ENCODE measurements at places on chromosomes 11 and 22. TPM values are rescaled to one million over a fixed set of nuclear protein-coding genes. Genes with fewer than 3 reads are reported as not detected.

The AGBL2 gene
- total RNA-seq, result 2.0 TPM

The CARD18 gene
- total RNA-seq, result not detected

The SLC15A3 gene
- 3.3 TPM for total RNA-seq

The GSTT2B gene
- total RNA-seq, result 1.3 TPM

The KCNC1 gene
- 0.20 TPM for total RNA-seq

The PGA4 gene
- 2.0 TPM for total RNA-seq

The KRTAP5-1 gene
- not detected for total RNA-seq

The IL17REL gene
- total RNA-seq, result not detected

The TMEM132A gene
- total RNA-seq, result 44.3 TPM

The PRR33 gene
- not detected for total RNA-seq

DNA sequence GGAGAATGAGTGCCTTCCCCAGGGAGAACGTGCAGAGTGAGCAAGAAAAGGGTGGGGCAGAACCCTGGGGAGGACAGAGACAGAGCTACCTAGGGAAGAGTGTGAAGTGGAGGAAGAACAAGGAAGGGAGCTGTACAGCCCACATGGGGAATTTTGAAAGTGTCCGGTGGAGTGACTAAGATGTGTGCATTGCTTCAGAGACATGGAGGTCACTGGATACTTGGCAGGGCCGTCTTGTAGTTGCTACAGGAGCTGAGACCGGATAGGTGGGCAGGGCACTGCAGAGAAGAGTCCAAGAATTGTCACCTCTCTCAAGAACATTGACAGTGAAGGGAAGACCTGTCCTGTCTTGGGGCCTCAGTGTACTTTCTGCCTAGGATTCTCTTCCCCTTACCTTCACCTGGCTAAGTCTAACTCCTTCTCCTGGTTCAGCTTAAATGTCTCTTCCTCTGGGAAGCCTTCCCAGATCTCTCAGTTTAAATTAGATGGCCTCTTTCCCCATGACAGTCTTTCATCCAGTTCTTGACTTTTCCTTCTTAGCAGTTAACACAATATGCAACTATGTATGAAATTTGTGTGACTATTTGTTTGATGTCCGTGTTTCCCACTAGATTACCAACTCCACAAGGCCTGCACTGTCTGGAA is 9.2 kb upstream of the P2RY6 start:
- H3K4me3 ChIP-seq, result no peak overlapping the region
- peaks cover 19% of the 10 kb centered on the region for H3K27me3 ChIP-seq
- H3K27ac ChIP-seq, result no peak overlapping the region
- no peak for DNase-seq
- peaks cover 3% of the 10 kb centered on the region for H3K4me1 ChIP-seq

- no peak overlapping the region for H3K4me3 ChIP-seq
- H3K27me3 ChIP-seq, result no peaks in the 10 kb centered on the region
- peaks cover 12% of the 10 kb centered on the region for H3K4me1 ChIP-seq
- DNase-seq, result peak; percentile 65
- no peaks in the 10 kb centered on the region for H3K36me3 ChIP-seq
Measured at GRCh38 chr11:76588455-76589325, 81.9 kb downstream of the LRRC32 start.

DNA sequence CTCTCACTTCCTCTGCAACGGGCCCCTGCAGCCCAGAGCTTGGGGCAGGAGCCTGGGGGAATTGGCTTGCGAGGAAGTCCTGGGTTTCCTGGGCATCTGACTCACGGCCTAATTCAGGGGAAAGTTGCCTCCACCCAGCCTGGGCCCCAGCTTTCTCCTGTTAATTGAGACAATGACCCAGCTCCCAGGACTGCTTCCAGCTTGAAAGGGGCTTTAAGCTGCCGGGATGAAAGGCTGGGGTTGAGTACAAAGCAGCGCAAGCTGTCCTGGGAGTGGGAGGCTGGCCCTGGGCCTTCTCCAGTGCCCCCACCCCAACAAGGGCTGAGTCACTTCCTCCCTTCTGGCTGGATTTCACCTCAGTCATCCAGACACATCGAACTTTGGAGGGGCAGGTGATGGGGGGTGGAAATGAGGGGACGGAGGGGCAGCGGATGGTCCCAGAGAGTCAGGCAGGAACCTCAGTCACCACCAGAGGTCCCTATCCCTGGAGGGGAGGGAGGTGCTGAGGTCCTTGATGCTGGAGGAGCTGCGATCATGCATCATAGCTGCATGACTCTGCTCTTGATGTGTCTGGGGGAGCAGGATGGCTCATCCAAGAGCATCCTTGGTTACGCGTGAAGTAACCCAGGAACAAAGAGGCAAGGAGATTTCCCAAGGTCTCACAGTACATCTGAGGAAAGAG is 30.1 kb upstream of the OAF start:
- no peaks in the 10 kb centered on the region for H3K27me3 ChIP-seq
- no peak overlapping the region for H3K4me3 ChIP-seq
- peak; percentile 19 for DNase-seq
- H3K4me1 ChIP-seq, result peaks cover 42% of the 10 kb centered on the region
- H3K27ac ChIP-seq, result no peak overlapping the region
- H3K36me3 ChIP-seq, result no peaks in the 10 kb centered on the region

DNA sequence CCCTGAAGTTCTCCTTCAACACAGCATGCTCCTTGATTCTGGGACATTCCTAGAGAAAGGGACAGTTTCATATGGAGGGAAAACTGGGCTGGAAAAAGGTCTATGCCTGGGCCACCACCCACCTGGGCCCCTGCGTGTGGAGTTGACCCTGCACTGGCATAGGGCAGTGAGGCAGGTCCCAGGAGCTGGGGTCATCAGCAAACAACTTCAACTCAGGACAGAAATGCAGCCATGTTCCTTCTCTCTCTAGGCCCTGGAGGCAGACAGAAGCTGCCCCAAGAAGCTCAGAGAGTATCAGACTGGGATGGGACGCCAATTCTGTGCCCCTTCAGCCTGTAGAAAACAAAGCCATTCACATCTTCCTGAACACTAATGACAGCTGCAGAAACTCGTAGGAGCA is 34.9 kb downstream of the RTL6 start:
- no peak overlapping the region for H3K27ac ChIP-seq
- H3K4me1 ChIP-seq, result no peaks in the 10 kb centered on the region
- H3K4me3 ChIP-seq, result no peak overlapping the region
- no peak for DNase-seq

DNA sequence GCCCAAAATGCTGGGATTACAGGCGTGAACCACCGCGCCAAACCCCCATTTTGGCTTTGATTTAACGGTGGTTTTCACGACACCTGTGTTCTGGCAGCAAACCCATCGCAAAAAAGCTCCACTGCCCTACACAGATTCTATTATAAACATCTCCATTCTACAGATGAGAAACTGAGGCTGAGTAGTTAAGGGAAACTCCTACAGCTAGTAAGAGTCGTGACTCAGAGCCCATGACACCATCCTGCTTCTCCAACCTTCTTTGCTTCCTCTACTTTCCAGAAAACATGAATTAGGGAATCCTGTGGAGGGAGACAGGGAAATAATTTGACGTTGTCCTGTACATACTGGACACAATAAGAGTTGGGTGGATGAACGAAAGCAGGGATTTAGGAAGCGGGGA is 429 bp upstream of the SNX15 start:
- H3K27me3 ChIP-seq, result no peaks in the 10 kb centered on the region
- no peaks in the 10 kb centered on the region for H3K36me3 ChIP-seq
- peak overlapping the region; percentile 26 for H3K27ac ChIP-seq
- no peak for DNase-seq
- H3K4me3 ChIP-seq, result peak overlapping the region; percentile 17

DNA sequence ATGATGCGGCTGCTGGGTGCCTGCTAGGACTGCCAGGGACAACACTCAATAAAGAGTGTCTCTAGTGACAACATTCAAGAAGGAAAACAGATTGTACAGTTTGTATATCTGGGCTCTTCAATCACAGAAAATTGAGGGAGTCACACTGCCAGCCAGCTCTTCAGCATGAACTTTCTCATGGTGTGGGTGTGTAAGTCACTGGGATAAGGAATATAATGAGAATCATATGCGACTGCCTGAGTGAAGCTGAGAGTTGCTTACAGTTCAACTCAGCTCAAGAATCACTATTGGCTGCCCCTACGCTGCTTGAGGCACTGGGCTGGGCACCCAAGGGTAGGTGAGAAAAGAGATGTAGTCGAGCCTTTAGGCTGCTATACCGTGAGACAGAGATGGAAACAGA is 328.1 kb upstream of the PITPNB start:
- H3K4me3 ChIP-seq, result no peak overlapping the region
- no peak for DNase-seq
- H3K4me1 ChIP-seq, result peaks cover 53% of the 10 kb centered on the region
- H3K27ac ChIP-seq, result no peak overlapping the region
- H3K27me3 ChIP-seq, result no peaks in the 10 kb centered on the region

DNA sequence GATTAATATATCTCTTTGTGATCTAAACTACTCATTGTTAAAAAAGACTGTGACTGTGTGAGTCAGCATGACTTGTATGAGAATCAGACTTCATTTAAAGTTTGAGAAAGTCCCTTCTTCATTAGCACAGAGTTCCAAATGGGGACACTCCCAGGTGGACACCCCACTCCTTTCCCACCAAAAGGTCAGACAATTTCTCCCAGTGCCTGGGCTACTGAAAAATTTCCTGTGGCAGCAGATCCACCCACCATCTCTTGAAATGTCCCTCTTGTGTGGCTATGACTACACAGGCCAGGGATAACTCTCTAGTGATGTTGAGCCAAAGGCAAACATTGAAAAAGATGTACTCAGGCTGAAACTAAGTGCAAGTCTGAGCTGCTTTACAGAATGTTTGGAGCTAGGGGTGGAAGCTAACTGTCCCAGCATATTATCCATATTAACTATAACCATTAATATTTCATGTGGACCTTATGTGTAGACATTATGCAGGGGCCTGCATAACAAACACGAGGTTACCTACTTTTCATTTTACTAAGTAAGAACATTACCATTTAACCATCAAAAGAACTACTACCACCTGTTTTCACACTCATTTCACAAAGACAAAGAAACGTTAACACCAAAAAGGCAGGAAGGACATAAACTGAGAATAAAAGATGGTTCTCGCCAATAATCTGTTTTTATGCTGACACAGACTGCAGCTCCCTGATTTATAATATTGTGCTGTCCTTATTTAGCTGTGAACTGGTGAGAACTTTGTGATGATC is 44.8 kb downstream of the MMP20 start:
- no peak overlapping the region for H3K27ac ChIP-seq
- H3K27me3 ChIP-seq, result no peaks in the 10 kb centered on the region
- H3K4me1 ChIP-seq, result no peaks in the 10 kb centered on the region
- H3K36me3 ChIP-seq, result no peaks in the 10 kb centered on the region

DNA sequence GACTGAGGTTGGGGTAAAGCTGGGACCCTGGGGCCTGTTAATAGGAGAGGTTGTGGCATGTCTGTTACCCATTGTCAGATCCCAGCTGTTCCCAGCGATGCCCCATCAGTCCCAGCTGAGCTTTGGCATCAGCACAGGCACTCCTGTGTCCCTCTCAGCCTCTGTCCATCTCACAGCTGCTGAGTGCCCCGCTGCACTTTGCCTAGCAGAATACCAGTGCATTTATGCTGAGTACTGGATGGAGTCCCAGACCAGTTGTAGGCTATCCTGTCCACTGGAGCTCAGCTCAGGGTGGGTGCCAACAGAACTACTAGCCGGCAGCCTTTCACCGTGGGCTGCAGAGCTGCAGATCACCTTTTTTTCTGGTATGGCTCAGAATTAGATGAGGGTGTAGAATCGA is 9.9 kb downstream of the FXYD6 start:
- H3K4me1 ChIP-seq, result peaks cover 24% of the 10 kb centered on the region
- no peak overlapping the region for H3K27ac ChIP-seq
- no peaks in the 10 kb centered on the region for H3K36me3 ChIP-seq
- no peak overlapping the region for H3K4me3 ChIP-seq
- no peak for DNase-seq
- no peaks in the 10 kb centered on the region for H3K27me3 ChIP-seq

DNA sequence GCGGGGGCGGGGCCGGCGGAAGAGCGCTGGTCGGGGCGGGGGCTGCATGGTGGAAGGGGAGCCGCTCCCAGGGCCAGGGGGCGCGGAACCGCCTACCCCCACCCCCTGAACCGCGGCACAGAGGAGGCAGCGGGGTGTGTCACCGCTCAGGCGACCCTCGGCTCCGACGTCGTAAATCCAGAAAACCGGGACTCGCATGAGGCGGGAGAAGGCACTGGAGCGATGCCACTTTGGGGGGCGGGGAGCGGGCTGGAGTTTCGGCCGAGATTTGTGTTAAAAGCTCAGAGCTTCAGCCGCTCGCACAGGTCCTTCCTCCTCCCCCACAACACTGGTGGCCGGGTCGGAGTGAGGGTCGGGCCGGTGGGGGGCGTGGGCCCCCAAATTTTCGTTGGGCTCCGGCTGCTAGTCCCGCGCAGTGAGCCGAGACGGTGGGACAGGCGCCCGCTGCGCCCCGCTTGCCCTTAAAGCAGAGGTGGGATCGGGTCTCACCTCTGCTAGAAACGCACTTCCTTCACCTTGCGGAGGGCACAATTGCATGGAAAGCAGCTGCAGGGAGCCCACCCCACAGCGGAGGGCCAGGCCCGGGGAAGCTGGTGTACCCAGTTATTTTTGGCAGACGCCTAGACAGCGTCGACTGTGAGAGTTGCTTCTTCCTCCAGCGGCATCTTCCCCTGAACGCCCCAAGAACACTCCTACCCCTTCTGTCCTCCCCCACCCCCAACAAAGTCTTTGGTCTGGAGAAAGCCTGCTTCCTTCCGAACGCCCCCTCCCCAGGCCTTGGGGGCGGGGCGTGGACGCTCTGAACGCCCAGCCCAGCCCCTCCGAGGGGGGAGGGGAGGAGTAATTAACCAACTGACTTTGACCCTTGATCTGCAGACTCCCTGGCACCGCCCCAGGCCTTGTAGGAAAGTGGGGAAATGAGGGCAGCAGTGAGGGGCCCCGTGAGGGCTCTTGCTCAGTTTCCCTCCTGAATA is 1.1 kb downstream of the OVOL1 start:
- peak overlapping the region; percentile 97 for H3K27ac ChIP-seq
- H3K4me1 ChIP-seq, result peaks cover 26% of the 10 kb centered on the region
- DNase-seq, result peak; percentile 89
- no peaks in the 10 kb centered on the region for H3K36me3 ChIP-seq
- H3K4me3 ChIP-seq, result peak overlapping the region; percentile 49
- peaks cover 13% of the 10 kb centered on the region for H3K27me3 ChIP-seq

- H3K4me1 ChIP-seq, result peaks cover 62% of the 10 kb centered on the region
- H3K27ac ChIP-seq, result peak overlapping the region; percentile 91
- peak overlapping the region; percentile 0 for H3K4me3 ChIP-seq
- DNase-seq, result no peak
Measured at GRCh38 chr22:42958937-42959336, 56.0 kb downstream of the PACSIN2 start.

Measured in hepatocyte (in vitro differentiated cells).